Regular cardiac myocyte (primary cell): ENCODE measurements at places on chromosomes 1 and 21. TPM values are rescaled to one million over a fixed set of nuclear protein-coding genes. Genes with fewer than 3 reads are reported as not detected.

Gene SH2D1B
- total RNA-seq = not detected in 2 replicates

Gene GBP7
- total RNA-seq = not detected in 2 replicates

Gene BCAN
- under 0.01 TPM in 1 of 2 replicates, not detected in the other for total RNA-seq

Gene TACSTD2
- 0.19 and 0.56 TPM in 2 replicates for total RNA-seq

Gene NBPF6
- total RNA-seq = not detected in 2 replicates

Gene CFHR4
- not detected in 2 replicates for total RNA-seq

Gene CD1E
- not detected in 2 replicates for total RNA-seq
